Activated CD4-positive, alpha-beta T cell treated with anti-CD3 and anti-CD28 coated beads, Interleukin-2, Interleukin-4, amounts not matched to agents 100 ng/mL and 50 ng/mL, durations not matched to agents 16 hours and 8 hours (primary cell): ENCODE measurements at places on chromosomes 5 and 9.

DNA sequence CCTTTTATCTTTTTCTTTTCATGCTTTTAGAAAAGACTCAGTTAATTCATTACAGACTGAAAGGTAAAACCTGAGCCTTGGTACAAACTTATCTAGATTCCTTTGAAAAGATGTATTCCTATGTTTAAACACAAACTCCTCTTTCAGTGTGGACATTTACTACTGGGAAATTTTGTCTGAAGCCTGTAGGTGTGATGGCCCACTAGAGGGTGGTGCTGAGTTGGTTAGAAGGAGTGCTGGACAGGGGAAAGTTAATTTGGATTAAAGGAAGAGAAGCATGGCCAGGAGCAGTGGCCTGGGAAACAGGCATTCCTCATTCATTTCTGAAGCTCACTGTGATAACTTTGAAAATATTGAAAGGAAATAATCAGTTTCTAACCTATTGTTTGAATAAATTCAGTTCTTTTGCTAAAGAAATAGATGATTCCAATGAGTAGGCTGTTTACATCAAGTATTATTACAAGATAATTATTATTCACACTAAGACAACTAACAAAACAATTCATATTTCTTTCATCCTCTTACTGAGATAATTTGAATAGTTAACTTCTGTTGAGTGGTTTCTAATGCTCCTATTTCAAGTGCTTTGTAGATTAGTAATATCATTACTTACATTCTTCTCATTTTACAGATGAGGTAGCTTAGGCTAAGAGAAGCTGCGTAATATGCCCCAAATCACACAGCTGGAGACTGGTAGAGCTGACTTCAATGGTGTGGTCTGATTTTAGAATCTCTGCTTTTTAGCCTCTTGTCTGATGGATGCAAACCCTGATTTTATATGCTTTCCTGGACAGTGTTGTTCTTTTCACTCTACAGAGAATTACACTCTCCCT is 150.9 kb downstream of the ADGRV1 start:
- DNase-seq: peak; percentile 9

- DNase-seq: no peak
These were observed 509.3 kb downstream of the KDM4C start for GRCh38 chr9:7266911-7267595.

GRCh38 chr9:130732136-130732535 is 38.6 kb downstream of the EXOSC2 start:
- DNase-seq: no peak

DNA sequence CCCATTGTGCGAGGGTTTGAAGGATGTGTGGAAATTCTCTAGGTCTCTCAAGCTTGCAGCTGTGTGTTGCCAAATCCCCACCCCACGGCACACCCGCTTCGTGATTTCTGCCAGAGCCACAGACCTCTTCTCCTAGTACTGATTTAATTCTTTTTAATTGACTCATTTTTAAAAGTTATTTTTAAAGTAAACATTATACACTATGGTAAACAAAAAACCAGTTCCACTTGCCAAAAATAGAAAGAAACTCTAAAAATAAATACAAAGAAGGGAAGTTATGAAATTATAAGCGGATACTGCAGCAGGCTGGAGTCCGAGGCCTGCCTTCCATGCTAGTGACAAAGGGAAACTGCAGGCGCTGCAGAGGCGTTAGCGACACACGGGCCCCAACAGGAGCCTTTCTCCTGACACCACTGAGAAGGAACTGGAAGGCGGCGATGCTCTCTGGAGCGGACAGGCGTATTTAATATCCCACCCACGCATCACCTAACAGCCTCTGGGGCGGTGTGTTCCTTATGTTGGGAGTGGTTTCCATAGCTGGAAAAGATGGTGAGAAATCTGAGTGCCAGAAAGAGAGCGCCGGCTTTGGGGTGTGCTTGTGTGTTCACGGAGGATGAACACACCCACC is 122.5 kb downstream of the COL23A1 start:
- DNase-seq: no peak

- no peak for DNase-seq
These were observed 68.0 kb upstream of the ALDH1A1 start for GRCh38 chr9:73020877-73021276.

GRCh38 chr5:41871852-41872251 is 1.6 kb upstream of the OXCT1 start:
- DNase-seq: no peak
